Uterus (tissue), 4 donors: ENCODE measurements at places on chromosomes 11 and 22. TPM values are rescaled to one million over a fixed set of nuclear protein-coding genes. Genes with fewer than 3 reads are reported as not detected.

OR52I1 gene
- not detected for total RNA-seq

HOATZ gene
- 2.6 TPM for total RNA-seq

TPBGL gene
- total RNA-seq = 2.8 TPM

DNAJB7 gene
- not detected for total RNA-seq

TENM4 gene
- total RNA-seq = 6.4 TPM

ANO9 gene
- 0.59 TPM for total RNA-seq

MRGPRE gene
- not detected for total RNA-seq

GAL3ST3 gene
- total RNA-seq = not detected

P2RY6 gene
- not detected for total RNA-seq

GRIA4 gene
- total RNA-seq = not detected

PPP1R14B gene
- 36.4 TPM for total RNA-seq

DNA sequence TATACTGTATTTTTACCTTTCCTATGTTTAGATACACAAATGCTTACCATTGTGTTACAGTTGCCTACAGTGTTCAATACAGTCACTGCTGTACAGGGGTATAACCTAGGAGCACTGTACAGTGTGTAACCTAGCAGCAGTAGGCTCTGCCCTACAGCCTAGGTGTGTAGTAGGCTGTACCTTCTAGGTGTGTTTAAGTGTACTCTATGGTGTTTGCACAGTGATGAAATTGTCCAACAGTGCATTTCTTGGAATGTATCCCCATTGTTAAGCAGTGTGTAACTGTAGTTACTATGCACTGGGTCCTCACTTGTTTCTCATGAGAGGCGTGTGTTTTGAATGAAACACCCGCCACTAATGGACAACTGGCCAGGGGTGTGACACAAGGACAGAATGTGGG lies 269.0 kb downstream of the OPCML start:
- no peak for DNase-seq

- DNase-seq = no peak
Observed at GRCh38 chr22:48665311-48665995, 1162.2 kb downstream of the BRD1 start.

GRCh38 chr22:49097966-49098365 lies 729.7 kb downstream of the BRD1 start:
- no peak for DNase-seq

- DNase-seq = no peak
Observed at GRCh38 chr22:21683401-21683811, 17.6 kb downstream of the PPIL2 start.

GRCh38 chr11:118530683-118531596 lies at the start of gene TMEM25:
TMEM25 (plus strand) TSS chr11:118531192; CDS start chr11:118531802, 610 bp downstream.
- DNase-seq = peak; percentile 75

DNA sequence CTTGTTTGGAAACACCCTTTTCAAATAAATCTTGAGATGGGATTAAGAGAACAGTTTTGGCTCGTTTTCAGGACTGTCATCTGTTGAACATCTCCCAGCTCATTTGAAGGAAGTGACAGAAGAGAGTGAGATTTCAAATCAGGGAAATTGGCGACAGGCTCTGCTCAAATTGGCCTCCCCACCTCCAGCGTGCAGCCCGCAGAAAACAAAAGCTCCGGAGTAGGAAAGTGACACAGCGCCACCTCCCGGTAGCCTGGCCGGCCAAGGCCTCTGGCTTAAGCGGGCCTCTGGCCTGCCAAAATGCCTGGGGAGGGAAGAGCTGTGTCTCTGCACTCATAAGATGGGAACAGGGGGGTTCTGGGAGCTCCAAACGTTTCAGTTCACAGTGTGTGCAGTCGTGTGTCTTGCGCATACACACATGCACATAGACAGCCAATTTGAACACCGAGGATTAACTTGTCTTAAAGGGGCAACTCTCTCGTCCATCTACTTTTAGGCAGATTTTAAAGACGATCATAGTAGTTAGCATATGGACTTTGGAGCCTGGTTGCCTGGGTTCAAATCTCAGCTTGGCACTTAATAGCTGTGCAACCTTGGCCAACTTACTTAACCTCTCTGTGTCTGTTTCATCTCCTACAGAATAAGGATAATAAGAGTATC lies 132.7 kb upstream of the RCN1 start:
- no peak for DNase-seq

GRCh38 chr22:41919357-41920224 lies 4.7 kb upstream of the SHISA8 start:
- DNase-seq = no peak

DNA sequence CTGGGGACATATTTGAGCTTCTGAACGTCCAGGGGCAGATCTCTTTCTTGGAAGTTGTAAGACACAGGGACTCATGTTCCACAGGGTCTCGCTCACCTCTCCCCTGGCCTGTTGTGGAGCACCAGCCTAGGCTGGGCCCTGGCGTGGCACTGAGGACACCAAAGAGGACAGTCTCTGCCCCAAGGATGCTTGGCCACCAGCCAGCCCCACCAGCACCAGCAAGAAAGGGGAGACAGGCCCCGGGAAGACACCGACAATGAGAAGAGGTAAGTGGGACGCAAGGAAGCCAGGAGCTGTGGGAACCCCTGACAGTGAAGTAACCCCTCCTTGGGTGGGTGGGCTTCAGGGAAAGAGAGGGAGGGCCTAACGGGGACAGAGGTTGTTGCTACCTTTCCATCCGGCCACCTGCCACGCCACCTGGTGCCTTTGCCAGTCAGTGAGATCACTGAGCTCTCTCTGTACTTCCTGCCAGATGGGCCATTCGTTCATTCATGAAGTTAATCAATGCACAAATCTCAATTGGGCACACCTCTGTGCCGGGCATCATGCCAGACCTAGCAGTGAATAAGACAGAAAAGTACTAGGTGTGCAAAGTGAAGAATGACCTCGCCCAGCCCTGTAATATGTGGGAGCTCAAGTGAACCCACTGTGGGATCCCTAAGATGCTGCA lies 11.1 kb downstream of the APOL5 start:
- DNase-seq = no peak

DNA sequence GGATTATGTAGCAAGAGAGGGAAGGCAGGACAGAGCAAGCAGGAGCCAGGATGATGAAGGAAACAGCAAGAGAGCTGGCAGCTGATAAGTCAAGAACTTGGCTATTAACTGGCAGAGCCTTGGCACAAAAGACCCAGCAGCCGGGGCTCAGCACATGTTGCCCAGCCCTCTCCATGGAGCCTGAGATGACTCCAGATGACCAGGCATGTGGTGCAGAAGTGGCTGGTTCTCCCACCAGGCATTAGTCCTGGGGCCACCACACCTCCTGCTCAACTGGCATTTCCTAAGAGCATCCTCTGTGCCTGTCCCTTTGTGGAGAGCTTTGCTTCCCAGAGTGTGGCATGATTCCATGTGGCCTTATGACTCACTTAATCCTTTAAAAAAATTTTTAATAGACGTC lies 522.6 kb downstream of the MN1 start:
- DNase-seq = no peak

DNA sequence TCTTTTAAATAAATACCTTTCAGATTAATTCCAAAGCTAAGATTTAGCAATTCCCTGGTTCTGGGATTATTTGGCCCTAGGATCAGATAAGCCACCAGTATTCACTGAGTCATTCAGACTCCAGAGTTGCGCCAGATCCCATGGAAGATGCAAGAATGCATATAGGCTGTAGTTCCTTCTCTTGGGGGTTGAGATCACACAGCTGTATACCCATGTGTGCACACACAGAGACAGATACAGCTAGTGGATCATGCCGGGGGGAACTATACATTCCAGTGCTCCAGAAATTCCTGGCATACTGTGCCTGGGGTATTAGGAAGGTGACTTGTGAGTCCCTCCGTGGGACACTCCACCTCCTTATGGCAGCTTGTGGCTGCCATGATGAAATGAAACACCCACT lies 75.4 kb downstream of the ZBTB16 start:
- DNase-seq = no peak

- no peak for DNase-seq
Observed at GRCh38 chr22:31615491-31615860, 46.5 kb downstream of the PISD start.

- no peak for DNase-seq
Observed at GRCh38 chr11:83671289-83671688, 385.1 kb upstream of the CCDC90B start.

DNA sequence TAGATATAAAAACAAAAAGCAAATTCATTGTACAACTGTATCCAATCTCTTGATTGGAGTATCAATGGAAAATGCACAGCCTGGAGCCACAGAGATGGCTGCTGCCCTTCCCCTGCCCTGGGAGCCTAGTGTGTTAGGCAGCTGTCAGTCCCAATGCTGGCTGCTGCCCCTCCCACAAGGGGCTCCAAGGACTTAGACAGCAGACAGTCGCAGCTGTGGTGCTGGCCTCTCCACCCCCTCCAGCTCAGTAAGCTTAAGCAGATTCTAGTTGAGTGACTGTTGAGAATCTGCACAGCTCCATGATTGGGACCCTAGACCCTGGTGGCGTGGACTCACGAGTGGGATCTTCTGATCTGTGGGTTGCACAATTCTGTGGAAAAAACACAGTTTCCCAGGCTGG lies 1511.2 kb downstream of the FAM181B start:
- no peak for DNase-seq

DNA sequence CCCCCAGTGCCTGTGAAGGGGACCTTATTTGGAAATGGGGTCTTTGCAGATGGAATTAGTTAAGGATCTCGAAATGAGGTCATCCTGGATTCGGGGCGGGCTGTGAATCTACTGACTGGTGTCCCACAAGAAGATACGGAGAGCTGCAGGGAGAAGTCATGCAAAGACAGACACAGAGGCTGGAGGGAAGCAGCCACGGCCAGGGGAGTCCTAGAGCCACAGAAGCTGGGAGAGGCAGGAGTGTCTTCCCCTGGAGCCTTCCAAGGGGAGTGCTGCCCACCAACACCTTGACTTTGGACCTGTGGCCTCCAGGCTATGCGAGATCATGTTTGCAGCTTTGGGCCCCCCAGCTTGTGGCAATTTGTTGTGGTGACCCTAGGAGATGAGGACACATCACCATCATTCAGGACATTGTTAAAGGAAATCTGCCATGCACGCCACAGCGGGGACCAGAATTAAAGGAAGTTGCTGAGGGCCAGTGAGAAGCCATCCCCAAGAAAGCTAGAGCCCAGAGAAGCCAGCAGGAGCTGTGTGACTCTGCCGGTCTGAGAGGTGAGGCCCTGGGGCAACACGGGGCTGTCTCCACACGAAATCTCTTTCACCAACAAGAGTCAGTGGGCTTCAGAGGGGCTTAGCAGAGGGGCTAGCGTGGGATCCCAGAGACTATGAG lies 434.7 kb downstream of the BRD1 start:
- no peak for DNase-seq

DNA sequence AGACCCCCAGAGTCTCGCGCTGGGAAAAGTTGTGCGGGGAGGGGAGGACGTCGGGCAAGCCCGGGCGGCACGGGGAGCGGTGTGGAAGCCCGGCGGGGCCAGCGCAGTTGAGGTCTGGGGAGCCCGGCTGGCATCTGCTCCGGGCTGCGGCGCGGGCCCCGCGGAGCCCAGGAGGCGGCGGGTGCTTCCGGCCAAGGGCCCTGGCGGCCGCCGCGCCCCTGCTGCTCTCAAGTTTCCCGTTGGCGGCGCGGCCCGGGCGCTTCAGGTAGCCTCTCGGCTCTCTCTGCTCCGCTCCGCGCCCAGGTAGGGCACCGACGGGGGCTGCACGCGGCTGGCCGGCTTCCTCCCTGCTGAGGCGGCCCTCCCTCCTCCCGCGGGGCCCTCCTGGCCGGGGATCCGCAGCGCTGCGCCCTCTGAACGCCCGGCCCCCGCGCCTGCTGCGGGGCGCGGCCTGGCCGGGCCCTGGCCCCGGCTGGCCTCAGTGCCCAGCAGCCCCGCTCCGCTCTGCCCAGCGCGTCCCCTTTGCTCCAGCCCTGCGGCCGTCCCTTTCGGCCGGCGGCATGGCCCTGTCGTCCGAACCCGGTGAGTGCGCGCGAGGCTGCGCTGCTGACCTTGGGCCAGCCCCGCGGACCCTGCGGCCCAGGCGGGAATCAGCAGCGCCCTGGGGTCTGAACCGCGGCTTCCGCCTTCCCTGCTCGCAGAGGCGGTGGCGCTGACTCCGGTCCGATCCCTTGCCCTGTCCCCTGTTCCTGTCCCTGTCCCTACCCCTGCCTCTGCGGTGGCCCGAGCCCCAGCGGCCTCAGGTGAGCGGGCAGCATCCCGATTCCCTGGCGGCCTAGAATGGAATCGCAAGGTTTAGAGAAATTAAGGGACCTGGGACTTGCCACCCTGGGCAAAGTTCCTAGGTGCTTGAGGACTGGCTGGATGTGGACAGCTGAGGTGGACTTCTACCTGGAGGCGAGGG lies 4.3 kb upstream of the AMPD3 start:
- DNase-seq = no peak

- DNase-seq = no peak
Observed at GRCh38 chr11:19499999-19500398, 212.6 kb upstream of the NAV2 start.

- DNase-seq = no peak
Observed at GRCh38 chr22:49685686-49686085, 142.0 kb downstream of the BRD1 start.

- no peak for DNase-seq
Observed at GRCh38 chr11:13965337-13965736, 2.8 kb downstream of the SPON1 start.

DNA sequence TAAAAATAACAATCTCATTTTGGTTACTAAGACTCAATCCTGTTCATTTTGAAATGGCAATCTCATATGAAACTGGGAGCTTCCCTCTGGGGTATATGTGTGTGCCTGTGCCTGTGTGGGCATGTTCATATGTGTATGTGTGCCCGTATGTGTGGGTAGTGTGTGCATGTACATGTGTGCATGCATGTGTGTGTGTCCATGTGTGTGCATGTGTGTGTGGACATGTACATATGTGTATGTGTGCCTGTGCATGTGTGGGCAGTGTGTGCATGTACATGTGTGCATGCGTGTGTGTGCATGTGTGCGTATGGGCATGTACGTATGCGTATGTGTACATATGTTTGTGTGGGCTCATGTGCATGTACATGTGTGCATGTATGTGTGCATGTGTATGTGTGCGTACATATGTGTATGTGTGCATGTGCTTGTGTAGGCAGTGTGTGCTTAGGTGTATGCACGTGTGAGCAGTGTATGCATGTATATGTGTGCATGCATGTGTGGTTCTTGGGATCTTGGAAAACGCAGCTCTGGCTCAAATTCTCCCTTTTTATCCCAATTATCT lies 24.5 kb upstream of the CACNG2 start:
- no peak for DNase-seq

- DNase-seq = peak; percentile 84
Observed at GRCh38 chr11:65558002-65558929, at the start of gene LTBP3. LTBP3 (minus strand) TSS chr11:65558359; CDS start chr11:65557959, 400 bp downstream.
